ENCODE measurements at places on chromosomes 12 and 14.

GRCh38 chr14:97900196-97900854, 1103.1 kb downstream of the VRK1 start:
- DNase-seq: no peak

GRCh38 chr12:104181313-104181712, 34.3 kb upstream of the TXNRD1 start:
- DNase-seq: no peak

DNA sequence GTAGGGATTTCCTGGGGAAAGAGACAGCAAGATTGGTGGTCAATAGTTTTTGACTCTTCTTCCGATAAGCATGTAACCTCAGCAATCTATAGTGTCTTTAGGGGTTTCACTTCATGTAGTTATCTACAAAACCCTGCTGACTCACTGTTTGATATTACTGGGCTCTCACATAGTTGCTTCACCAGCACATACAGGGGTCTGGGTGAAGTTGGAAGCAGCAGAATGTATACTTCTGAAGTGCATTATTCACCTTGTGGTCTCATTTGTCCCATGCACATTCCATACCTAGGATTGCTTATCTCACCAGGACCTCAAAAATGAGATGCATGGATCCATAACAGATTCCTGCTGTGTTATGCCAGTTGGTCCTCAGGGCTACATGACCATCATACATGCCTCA, 280.0 kb downstream of the LRIG3 start:
- no peak for DNase-seq

GRCh38 chr14:36516719-36517241, 3.3 kb downstream of the NKX2-1 start:
- no peak for DNase-seq

DNA sequence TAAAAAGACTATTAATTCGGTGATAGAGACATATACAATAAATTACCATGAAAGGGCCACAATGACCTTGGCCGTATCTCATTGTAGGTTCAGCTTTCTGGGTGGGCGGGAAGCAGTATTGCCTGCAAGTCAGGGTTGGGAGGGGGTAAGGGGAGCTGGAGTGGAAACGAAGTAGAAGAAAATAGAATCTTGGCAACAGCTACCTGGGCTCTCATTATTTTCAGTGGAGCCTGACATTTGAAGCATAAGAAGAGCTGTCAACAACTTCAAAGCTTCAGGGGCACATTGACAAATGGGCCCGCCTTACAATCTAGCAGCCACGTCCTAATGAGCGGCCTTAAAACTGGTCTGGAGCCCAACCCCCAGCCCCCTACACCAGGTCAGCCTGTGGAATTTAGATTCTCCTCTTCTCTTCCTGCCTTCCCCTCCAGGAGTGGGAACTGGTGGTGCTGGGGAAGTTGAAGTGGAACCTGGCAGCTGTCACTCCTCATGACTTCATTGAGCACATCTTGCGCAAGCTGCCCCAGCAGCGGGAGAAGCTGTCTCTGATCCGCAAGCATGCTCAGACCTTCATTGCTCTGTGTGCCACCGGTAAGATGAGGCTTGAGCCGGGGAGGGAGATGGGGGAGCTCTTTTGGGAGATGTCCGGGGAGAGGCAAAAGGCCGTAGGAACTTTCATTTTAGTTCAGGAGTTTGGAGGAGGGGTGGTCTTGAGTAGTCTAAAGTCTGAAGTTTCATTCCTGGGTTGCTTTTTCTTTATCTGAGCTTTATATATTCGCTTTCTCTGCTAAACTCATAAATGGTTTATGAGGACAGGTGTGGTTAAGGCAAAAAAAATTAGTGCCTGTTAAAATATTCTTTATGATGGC, 5.0 kb downstream of the CCND2 start:
- DNase-seq: no peak

DNA sequence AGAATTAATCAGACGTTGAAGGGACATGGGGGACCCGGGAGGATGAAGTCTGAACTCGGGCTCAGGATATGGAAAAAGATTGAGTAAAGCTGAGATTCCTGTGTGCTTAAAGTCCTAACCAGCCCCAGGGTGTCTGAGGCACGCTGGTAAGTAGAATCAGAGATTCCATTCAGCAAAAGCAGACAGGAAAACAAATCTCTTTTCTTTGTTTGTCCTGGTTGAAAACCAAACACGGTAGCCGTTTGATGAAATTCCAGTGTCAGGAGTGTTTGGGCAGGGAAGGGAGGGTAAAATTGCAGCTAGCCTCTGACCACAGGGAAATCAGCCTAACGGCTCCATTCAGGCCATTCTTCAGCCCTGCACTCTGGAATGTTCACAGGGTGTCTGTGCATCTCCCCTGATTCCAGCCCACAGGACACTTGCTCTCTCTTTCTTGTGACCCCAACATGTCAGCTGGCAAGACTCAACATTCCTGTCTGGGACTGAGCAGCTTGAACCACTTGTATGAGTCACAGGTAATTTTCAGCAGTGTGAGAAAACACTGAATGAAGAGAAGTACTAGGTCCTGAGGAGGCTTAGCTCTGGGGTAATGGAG, 31.0 kb downstream of the NINJ2 start:
- no peak for DNase-seq

Measured in stimulated activated naive CD4-positive, alpha-beta T cell treated with Interleukin-2 at 50 U/mL for 16 hours (primary cell).